ENCODE measurements at places on chromosomes 1 and 21. TPM values are rescaled to one million over a fixed set of nuclear protein-coding genes. Genes with fewer than 3 reads are reported as not detected.
A peak's percentile ranks its signal among the peaks of the same experiment; 100 is the strongest.

DNA sequence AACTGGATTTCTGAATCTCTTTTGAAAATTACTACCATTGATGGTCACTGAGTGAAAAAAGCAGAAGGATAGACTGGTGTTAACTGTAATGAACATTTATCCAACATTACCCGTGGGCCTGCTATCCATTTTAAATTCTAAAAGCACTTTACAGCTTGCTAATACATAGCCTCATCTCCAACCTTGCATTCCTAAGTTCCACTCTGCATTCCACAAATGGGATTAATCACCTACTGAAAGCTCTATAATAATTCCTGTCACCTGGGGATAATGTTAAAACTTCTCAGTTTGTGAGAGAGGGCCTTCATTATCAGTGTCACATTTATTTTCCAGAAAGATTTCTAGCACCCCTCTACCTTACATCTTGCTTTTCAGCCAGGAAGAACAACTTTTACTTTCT lies 38.2 kb downstream of the PTPRC start:
- DNase-seq, result no peak

DNA sequence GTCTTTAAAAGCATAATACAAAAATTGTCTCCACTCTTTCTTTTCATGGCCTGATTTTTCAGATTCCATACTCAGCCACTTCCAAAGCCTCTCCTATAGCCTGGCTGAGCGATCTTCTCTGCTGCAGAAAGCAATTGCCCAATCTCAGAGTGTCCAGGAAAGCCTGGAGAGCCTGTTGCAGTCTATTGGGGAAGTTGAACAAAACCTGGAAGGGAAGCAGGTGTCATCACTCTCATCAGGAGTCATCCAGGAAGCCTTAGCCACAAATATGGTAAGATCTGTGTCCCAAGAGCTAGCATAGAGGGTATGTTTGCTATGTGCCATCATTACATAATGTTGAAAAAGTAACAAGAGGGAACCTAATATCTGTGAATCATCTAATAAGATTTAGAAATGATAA lies 130.7 kb upstream of the BMP8A start:
- DNase-seq, result no peak

GRCh38 chr1:147243841-147244240 lies 1.4 kb downstream of the CHD1L start:
- DNase-seq, result peak; percentile 6

GRCh38 chr1:151166505-151166956 lies 587 bp downstream of the SCNM1 start:
- DNase-seq, result peak; percentile 82

DNA sequence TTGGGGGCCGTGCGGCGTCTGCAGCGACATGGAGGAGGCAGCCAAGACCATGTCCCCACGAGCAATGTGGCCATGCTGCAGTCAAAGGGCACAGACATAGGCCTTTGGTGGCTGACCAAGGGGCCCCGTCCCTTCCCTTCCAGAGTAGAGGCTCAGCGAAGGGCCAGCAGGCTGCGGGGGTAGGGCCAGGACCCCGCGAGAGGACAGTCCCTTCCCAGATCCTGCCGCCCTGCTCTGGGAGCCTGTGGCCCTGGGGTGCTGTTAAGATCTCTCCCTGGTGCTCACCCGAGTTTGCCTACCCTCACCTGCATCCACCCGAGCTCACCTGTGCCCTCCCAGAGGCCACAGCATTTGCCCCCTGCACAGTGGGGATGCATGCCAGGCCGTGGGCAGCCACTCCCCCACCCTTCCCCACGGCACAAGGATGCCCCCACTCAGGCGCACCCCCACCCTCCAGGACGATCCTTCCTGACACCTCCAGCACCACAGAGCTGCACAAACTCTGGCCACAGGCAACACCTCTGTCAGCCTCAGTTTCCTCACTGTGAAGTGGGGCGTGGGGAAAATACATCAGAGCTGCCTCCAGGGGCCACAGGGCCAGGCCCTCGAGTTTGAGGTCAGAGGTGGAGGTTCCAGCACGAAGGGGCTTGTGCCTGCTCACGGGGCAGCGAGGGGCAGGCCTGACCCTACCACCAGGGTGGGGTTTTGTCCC lies 15.5 kb downstream of the ITGB2 start:
- no peak for DNase-seq

- no peak for DNase-seq
Observed at GRCh38 chr1:25009671-25010262, 79.7 kb upstream of the RUNX3 start.

GRCh38 chr1:182680901-182681567 lies 3.4 kb downstream of the RGS8 start:
- no peak for DNase-seq

DNA sequence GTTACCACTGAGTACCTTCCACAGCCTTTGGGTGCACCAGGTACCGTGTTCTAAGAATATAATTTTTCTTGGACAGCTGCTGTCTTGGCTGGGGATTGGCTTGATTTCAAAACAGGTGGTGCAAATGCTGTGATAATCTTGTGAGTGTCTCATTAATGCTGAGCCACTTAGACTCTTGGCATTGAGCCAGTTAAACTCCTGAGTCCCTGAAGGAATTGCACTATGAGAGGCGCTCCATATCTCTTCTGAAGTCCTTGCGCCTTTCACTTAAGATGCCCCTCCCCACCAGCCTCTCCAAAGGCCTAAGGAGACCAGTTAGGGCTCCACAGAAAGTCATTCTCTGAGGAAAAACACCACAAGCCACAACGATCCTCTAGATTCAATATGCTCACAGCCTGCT lies 51.0 kb downstream of the BACH1 start:
- DNase-seq, result peak; percentile 61

DNA sequence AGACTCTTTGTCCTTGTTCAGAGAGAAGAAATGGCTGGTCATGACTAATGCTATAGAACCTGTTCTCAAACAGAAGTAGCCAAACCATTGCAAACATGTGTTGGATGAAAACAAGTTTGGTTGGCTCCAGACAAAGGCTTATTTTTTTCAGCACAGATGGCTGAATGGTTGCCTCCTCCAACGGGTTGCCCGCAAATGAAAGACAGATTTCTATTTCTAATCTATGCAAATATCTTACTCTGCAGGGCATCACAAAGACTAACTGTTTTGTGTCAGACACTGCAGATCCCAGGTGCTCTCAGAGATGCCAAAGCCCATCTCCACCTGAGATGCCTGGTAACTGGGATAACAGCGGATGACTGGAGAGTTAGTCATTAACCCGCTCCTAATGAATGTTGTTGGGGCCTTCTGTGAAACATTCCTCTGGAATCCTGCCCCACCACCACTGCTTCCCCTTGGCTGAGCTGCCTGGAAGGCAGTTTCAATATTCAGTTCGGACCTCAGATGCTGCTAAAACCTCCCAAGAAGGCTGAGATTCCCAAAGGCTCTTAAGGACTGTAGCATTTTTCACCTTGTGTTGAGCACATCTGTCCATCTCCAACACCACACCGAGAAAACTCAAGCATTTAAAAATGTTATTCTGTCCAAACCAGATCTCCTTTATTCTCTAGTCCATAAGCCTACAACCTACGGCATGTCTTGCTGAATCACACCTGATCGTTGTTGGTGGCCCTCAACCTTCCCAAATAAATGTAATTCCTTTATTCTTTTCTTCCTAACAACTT lies 104.4 kb downstream of the PTPN14 start:
- DNase-seq, result peak; percentile 91

DNA sequence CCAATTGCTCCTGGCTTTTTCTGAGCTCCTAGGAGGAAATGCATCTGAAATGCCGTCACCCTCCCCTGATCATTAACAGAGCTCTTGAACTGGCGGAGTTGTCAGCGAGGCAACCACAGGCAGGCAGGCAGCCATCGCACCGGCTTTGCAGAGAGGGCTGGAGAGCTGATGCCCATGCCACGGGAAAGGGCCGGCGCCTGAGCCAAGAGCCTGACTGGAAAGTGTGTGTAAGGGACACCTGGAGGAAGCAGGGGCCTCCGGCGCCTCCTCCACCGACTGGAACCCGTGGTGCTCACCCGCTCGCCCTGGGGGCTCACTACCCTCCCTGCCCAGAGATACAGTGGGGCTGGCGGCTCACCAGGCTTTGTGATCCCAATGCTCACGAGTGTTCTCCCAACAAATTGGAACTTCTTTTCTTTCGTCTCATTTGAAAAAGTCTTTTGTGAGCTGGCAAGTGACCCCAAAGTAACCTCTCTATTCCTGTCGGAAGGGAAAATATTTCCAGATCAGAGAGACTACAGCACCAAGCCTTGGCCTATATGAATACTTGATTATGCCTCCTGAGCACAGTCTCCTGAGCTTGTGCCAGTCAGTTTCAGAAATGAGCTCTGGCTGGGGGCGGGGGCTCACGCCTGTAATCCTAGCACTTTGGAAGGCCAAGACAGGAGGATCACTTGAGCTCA lies 97.7 kb upstream of the SLC25A33 start:
- DNase-seq, result no peak

DNA sequence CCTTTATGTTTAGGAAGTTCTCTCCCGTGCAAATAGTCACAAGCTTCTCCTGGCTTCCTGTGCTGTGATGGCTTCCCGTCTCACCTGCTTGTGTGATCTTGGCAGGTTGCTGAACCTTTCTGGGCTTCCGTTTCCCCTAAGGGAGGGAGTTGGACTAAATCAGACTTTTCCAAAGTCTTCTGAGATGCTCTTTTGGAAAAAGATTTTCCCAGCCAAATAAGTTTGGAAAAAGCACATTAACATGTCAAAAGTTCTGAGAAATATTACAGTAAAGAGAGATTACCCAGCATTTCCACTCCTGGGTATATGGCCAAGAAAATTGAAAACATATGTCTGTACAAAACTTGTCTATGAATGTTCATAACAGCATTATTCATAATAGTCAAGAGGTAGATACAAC lies 36.0 kb upstream of the TENT5C start:
- DNase-seq, result no peak

GRCh38 chr1:84156210-84156621 lies 12.1 kb downstream of the PRKACB start:
- peak; percentile 51 for DNase-seq

Gene LRRN2
- 0.13 TPM for total RNA-seq

Gene SH3BGR
- total RNA-seq, result 17.4 TPM

Gene OR2L2
- not detected for total RNA-seq

Gene KLF17
- not detected for total RNA-seq

Gene CLCA4
- total RNA-seq, result not detected

Gene LCK
- not detected for total RNA-seq

Gene FCGR3B
- not detected for total RNA-seq

Gene CCDC190
- total RNA-seq, result 0.10 TPM

Gene SRRM1
- total RNA-seq, result 63.5 TPM

Gene BOLA1
- 20.2 TPM for total RNA-seq

Gene SELE
- total RNA-seq, result not detected

Measured in myocyte (in vitro differentiated cells).